Effector CD8-positive, alpha-beta T cell (primary cell): ENCODE measurements at places on chromosomes 13 and 19.

- no peak for DNase-seq
Measured at GRCh38 chr13:105997581-105998550, 537.6 kb downstream of the EFNB2 start.

DNA sequence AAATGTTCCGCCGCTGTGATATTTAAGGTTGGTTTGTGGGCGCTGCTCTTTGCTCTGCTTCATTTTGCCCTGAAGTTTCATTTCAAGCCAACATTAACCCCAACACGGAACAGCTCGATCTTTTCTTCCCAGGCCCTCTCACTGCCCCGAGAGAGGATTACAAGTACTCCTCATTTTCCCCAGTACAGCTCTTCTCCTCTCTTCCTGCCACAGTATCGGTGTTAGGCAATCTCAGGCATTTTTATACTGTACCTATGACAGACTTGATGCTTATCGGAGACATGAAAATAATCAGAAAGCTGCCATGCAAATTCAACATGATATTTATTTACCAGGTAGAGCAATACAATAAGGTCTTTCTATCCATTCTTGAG is 1.3 kb upstream of the EDNRB start:
- DNase-seq: no peak

GRCh38 chr19:993831-994393 is 6.3 kb upstream of the GRIN3B start:
- DNase-seq: no peak

GRCh38 chr13:37618554-37618953 is 20.0 kb upstream of the POSTN start:
- DNase-seq: no peak

DNA sequence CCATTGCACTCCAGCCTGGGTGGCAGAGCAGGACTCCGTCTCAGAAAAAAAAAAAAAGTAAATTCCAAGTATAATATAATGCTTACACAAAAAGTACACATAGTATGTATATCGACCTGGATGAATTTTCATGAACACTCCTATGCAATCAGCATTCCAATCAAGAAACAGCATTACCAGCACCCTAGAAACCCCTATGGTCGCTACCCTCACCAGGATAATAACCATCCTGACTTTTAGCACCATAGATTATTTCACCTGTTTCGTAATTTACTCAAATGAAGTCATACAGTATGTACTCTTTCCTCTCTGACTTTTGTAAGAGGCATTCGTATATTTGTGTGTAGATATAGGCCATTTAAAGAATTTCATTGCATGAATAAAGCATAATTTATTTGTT is 47.6 kb downstream of the PCDH8 start:
- no peak for DNase-seq

DNA sequence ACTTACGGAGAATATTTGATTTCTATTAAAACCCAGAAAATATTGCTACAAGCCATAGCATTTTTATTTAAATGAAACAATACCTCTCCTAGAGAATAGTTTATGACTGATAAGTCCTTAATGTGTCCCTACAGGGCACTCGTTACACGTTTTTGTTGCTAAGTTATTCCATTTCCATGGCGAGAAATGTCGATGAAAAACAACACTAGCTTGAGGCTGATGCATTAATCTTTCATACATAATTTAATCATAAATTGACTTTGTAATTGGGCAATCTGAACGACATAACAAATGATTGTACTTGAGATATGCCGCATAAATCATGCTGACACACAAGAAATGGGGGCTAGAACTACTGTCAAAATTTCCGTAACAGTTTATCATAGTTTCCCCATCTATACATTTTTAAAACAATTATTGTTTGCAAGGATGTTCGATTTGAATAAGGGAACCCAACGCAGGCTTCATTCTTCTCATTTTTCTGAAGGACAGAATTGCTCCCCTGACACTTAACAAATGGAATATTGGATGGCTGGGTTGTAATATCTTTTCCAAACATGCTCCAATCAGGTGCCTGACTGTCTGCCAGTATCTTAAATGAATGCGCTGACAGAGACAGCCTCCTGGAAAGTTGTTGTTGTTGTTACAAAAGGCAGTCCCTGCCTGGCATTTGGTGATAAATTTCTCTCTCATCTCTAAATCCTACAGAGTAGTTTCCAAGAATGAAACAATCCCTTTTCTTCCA is 61.9 kb downstream of the FLT1 start:
- no peak for DNase-seq

DNA sequence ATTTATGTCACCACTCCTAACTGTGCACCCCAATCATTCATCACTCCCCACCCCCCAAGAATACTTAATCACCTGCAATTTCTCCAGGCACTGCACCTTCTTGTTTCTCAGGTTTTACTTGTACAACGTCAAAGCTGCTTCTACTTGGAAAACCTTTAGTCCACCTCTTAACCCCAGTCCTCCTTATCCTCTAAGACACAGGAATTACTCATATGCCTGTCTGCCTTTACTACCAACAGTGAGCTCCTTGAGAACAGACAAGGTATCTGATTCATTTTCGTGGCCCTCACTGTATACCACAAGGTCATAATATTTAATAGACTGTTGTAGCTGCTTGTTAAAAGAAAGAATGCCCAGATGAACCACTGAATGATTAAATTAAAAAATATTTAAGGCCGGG is 21.0 kb upstream of the NDFIP2 start:
- no peak for DNase-seq
